ENCODE measurements at places on chromosomes 2 and 18.

DNA sequence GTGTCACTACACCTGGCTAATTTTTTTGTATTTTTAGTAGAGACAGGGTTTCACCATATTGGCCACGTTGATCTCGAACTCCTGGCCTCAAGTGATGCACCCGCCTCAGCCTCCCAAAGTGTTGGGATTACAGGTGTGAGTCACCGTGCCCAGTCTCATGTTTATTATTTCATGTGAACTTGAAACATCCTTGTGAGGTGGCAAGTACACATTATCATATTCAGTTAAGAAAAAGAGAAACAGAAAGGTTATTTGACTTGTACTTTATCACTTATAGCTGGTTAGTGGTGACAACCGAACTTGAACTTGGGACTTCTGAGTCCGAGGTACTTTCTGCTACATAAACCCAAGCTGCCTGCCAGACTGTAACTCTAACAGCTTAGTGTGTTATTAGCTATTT lies 24.4 kb downstream of the ABHD3 start:
- DNase-seq = no peak

DNA sequence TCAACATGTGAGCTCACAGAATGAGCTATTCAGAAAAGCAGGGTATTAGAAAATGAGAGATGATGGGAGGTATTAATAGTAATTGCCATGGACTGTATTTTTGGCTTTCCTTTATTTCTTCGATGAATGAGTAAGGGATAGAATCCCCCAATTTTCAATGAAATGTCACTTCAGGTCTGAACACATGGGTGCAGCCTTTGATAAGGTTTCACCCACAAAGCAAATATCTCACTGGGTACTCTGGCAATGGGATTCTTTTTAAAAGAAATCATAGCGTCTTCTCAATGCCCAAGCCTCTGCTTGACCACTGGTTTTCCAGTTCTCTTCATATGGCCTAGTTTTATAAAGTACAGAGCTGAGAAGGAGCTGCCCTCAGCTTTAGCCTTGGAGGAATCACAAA lies 610.5 kb upstream of the FANCL start:
- no peak for DNase-seq

DNA sequence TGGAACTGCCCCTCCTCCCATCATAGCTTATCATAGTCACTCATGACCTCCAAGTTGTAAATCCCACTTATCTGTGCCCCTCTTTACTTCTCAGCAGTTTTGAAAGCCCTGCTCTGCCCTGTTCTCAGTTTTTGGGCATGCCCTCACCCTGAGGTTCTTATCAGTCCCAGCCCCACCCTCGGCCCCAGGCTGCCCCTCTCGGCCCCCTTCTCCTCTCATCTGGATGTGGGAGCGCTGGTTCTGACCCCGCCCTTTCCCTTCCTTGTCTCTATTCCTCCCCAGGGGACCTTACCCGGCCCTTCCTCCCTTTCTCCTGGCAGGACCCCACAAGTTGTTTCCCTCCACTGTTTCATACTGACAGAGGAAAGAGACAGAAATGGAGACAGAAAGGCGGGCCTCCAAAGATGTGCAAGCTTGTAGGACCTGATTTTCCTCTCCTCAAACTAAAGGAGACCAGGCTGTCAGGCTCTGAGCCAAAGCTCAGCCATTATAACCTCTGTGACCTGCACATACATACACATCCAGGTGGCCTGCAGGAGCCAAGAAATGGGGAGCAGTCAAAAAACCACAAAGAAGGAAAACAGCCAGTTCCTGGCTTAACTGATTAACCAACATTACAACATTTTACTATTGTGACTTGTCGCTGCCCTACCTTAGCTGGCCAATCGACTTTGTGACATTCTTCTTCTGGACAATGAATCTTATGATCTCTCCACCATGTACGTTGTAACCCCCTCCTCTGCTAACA lies 171.0 kb upstream of the HS6ST1 start:
- no peak for DNase-seq

- DNase-seq = no peak
Observed at GRCh38 chr2:196252408-196253115, 81.2 kb upstream of the STK17B start.

DNA sequence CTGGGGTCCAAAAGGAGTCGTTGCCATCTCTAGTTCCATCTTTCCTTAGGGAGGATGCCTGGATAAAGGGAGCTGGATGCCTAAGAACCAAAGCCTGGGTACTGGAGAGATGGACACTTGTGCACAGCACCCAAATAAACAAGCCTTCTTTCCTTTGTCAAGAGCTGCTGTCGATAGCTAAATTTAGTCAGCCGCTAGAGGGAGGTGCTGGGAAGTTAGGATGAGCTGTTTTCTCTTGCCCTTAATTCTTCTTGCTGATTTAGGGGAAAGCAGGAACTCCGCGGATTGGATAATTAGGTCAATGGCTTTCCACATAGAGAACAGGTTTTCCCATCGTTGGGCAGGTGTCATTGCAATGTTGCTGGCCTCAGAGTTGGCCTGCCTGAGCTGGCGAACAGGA lies 30.9 kb upstream of the SERPINB12 start:
- DNase-seq = peak; percentile 36

GRCh38 chr2:59249441-59250306 lies 1008.5 kb upstream of the FANCL start:
- DNase-seq = peak; percentile 86

DNA sequence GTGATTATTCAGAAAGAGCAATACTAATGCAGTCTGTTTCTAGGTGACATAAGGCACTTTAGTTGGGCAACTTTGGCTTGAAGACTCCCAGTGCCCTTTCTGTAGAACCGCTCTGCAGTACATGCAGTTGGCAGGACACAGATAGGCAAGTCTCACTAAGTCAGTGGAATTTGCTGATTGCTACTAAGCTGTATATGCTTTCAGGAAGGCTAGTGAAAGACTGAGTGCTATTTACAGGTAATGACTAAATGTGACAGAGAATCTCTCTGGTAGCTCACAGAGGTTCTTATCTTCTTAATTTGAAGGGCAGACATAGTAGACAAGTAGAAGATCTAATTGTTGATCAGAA lies 243.0 kb downstream of the WDPCP start:
- no peak for DNase-seq

- DNase-seq = no peak
Observed at GRCh38 chr2:180607514-180608049, 372.8 kb upstream of the UBE2E3 start.

GRCh38 chr18:63159590-63159989 lies 160.0 kb downstream of the BCL2 start:
- no peak for DNase-seq

DNA sequence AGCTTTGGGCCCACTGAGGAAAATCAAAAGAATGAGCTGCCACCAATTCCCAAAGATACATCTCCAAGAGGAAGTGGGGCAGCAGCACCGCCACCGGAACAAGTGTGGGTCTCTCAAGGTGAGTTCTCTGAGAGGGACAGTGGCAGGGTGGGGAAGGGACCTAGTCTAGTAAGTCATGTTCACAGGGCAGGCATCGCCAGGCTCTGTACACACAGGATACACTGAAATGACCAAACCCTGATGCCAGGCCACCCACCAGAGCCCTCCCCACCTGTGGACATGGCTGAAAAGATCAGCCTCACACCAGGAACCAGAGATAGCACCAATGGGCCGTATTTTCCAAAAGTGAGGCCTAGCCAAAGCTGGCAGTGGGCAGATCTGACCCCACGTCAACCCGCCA lies 108.2 kb upstream of the SMAD2 start:
- DNase-seq = no peak

DNA sequence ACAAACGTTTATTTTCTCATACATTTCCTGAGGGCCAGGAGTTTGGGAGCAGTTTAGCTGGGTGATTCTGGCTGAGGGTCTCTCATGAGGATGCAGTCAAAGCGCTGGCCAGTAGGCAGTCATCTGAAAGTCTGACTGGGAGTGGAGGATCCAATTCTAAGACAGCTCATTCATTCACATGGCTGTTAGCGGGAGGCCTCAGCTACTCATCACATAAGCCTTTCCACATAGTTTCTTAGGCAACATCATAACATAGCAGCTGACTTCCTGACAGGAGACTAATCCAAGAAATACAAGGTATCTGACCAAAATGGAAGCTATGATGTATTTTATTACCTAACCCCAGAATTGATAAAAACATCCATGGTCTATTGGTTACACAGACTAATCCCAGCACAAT lies 2.9 kb upstream of the MRPL44 start:
- DNase-seq = no peak

GRCh38 chr2:231323316-231323715 lies 72.2 kb upstream of the B3GNT7 start:
- no peak for DNase-seq

DNA sequence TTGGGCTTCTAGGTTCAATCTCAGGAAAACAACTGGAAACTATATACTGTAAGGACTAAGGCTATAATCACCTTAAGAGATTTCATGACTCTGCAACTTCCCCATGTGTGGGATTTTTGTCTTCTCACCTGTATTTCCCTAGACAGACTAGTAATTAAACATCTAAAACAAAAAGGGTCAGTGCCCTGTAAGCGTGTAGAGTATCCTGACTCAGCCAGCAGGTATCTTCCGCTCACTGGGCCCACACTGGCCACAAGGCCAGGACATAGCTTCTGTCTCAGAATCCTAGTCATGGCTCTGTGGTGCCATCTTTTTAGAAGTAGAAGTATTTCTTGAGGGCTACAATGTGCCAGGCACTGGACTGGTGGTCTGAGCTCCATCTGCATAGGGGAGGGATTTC lies 28.8 kb upstream of the KCMF1 start:
- DNase-seq = no peak

GRCh38 chr2:229376866-229377265 lies 105.8 kb upstream of the PID1 start:
- no peak for DNase-seq

DNA sequence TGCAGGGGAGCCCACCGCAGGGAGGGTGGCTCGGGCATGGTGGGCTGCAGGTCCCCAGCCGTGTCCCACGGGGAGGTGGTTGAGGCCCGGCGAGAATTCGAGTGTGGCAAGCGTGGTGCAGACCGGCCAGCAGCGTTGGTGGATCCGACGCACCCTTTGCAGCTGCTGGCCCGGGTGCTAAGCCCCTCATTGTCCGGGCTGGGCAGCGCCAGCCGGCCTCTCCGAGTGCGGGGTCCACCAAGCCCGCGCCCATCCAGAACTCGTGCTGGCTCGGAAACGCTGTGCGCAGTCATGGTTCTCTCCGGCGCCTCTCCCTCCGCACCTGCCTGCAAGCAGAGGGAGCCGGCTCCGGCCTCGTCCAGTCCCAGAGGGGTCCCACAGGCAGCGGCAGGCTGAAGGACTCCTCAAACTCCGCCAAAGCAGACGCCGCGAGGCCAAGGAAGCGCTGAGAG lies 177.0 kb upstream of the SLC35G4 start:
- DNase-seq = no peak

DNA sequence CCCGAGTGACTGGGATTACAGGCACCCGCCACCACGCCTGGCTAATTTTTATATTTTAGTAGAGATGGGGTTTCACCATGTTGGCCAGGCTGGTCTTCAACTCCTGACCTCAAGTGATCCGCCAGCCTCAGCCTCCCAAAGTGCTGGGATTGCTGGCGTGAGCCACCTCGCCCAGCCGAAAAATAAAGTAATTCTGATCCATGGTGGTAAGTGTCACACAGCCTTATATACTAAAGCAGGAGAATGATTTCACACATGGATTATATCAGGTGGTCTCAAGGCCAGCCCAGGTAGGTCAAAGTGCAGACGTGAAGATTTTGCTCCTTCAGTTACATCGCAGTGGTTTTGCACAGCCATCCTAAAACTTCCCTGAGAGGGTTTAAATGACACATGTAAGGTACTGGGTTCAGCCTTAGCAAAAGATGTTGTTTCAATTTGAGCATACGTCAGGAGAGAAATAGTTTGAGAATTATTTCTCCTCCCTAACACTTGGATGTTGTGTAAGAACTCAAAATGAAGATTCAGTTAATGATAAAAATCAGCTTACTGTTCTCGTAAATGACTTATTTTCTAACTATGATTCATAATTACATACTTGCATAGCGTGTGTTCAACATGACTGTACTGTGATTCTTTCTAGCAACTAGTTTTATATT lies 93.0 kb upstream of the SLC39A10 start:
- DNase-seq = no peak
